Substantia nigra (tissue), 51 donors: ENCODE measurements at places on chromosomes 7 and 10.

DNA sequence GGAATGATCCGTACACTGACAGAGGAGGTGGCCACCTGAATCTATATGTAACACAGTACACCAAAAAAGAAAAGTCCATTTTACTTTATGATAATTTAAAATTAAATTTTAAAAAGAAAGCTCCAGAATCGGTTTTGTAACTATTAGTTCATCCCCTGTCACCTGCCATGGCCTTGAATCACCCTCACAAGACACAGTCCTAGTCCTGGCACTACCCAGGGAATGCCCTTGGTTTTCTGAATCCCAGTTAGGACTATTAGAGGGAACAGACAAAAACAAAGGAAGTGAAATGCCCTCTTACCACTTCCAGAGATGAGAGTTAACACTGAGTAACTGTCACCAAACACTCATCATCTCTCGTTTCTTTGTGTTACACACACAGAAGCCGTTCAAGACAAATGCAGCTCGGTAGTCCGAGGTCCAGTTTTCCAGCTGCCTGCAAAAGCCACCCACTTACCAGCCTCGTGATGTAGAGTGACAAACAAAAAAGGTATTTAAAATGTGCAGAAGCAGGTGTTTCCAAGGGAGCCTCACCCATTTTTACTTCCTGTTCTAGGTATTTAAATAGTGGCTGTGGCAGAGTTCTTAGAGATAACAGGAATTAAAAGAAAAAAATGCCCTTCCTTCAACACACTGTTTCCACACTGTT is 6.1 kb downstream of the PTPRN2 start:
- no peak for DNase-seq

DNA sequence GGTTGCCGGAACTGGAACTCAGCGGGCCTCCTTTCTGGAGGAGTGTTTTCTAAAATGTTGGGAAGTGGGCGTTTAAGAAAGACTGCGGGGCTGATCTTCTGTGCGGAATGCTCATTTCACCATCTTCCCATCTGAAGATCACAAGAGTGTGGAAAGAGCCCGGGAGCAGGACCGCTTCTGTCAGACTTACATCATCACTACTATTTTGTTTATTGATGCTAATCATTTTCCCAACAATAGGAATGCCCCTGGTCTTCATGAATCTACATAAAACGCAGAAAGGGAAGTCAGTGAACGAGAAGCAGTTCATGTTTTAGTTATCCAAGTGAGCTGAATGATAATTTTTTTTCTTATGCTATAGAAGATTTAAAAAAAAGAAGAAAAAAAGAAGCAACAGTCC is 447.8 kb upstream of the MKI67 start:
- no peak for DNase-seq

DNA sequence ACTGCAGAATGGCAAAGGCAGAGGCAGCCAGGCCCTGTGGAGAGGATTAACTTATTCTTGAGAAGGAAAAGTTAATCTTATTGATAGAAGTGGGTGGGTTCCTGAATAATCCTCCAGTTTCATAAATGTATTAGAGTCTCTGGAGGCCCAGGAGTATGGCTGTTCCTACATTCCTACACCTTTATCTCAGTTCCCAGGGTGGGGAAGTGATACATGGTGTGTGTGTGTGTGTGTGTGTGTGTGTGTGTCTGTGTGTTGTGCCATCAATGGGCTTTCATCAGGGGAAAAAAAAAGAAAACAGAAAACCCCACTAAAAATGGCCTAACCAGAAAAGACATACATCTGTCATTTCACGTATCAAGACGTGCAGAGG is 22.0 kb upstream of the GSDME start:
- no peak for DNase-seq

- DNase-seq = no peak
Observed at GRCh38 chr10:122688293-122688989, 11.2 kb downstream of the C10orf120 start.

- no peak for DNase-seq
Observed at GRCh38 chr10:89283025-89283935, 18.6 kb upstream of the IFIT2 start.

GRCh38 chr7:134963036-134963435 is 23.3 kb upstream of the AGBL3 start:
- no peak for DNase-seq

DNA sequence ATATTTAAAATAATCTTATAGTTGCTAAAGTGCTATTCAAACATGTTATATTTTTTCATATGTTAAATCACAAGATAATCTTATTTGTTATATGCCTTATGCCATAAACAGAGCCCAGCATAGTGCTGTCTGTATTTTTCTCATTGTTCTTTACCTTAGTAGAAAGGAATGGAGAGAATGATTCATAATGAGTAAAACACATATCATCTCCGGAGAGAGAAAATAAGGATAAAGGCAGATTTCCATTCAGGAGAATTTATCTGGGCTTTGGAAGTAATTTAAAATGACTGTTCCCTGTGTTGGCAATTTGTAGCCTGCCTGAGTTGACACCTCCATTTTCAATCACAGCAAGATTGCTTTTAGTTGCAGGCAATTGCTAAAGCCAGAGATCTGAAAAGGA is 30.2 kb downstream of the CHN2 start:
- DNase-seq = no peak

DNA sequence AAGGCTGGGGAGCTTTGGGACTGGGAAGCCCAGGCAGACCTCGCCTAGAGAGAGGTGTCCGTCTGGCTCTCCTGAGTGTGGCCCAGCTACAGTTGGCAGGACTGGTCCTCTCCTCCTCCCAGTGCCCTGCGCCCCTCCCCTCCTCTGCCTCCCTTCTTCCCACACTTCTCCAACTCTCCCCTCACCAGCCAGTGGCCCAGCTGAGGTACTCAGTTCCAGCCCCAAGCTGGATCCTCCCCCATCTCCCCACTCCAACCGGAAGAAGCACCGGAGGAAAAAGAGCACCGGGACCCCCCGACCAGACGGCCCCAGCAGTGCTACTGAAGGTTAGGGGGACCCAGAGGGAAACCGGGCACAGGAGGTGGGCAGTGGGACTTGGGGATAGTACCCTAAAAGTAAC is 27.7 kb downstream of the GBX1 start:
- DNase-seq = no peak
